ENCODE measurements at places on chromosomes 16 and 17.
A peak's percentile ranks its signal among the peaks of the same experiment; 100 is the strongest.

DNA sequence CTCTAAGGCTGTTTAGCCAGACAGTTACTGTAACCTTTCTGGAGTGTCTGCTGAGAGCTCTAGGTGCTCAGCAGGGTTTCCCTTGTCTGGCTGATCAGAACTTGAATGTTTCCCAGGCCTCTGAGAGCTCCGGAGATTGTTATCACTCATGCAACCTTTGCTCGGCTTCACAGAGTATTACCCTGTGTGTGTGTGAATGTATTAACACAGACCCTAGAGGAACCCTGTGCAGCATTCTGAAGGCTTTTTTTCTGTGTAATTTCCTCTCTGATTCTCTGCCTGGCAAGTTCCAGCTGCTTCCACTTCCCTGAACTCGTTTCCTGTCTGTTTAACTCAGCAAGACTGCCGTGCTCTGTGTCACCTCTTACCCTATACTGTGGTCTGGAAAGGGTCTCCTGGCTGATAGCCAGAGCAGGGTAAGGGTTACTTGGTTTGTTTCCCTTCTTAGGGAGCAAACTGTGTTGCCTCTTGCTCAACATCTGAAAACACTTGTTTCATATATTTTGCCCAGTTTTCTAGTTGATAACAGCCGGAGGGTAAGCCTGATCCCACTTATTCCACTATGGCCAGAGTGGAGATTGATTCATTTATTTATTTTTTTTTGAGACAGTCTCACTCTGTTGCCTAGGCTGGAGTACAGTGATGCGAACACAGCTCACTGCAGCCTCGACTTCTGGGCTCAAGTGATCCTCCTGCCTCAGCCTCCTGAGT, 21.7 kb downstream of the PRMT7 start:
- DNase-seq = no peak

DNA sequence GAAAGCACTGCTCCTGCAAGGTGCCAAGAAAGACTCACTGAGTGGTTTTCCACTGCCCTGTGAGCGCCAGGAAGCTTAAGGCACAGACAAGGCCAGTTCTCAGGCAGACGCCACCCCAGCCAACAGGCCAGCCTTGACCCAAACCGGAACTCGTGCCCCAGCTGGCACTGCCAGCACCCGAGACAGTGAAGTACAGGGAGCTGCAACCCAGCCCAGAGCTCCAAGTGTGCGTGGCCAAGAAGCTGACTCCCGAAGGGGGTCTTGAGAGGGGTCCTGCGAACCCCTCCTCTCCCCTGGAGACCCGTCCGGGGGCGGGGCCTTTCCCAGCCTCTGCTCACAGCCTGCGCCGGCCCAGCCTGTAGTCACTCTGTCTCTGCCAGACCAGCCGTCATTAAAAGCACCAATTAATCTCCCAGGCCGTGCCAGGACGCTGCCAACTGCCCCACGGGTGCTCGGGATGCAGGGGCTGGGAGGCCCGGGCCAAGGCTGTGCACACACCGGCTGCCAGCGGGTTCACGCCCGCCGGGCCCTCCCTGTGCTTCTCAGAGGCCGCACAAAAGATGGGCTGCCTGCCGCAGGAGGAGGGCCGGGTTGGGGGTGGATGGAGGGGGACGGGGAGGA, 4.4 kb upstream of the SOX8 start:
- no peak for DNase-seq

DNA sequence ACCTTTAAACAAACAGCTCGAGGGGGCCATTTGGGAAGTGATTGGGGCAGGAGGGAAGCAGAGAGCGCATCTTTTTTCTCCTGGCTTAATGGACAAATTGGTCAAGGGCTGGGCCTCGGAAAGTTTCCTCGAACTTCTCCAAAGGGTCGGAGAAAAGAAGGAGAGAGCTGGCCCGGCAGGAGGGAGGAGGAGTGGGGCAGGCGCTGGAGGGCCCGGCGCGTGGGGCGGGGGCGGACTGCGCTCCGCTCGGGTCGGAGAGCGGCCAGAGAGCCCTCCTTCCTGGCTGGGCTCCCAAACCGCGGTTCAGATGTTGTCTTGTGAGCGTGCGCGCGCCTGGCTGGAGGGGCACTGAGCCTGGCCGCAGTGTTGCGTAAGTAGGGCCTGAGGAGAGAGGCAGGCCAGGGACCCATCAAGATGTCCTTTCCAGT, 1.2 kb downstream of the MMP2 start:
- DNase-seq = no peak

GRCh38 chr17:36728030-36728991, 126.9 kb downstream of the MRM1 start:
- DNase-seq = peak; percentile 44

- no peak for DNase-seq
Measured at GRCh38 chr17:70217571-70217970, 48.2 kb downstream of the KCNJ2 start.

DNA sequence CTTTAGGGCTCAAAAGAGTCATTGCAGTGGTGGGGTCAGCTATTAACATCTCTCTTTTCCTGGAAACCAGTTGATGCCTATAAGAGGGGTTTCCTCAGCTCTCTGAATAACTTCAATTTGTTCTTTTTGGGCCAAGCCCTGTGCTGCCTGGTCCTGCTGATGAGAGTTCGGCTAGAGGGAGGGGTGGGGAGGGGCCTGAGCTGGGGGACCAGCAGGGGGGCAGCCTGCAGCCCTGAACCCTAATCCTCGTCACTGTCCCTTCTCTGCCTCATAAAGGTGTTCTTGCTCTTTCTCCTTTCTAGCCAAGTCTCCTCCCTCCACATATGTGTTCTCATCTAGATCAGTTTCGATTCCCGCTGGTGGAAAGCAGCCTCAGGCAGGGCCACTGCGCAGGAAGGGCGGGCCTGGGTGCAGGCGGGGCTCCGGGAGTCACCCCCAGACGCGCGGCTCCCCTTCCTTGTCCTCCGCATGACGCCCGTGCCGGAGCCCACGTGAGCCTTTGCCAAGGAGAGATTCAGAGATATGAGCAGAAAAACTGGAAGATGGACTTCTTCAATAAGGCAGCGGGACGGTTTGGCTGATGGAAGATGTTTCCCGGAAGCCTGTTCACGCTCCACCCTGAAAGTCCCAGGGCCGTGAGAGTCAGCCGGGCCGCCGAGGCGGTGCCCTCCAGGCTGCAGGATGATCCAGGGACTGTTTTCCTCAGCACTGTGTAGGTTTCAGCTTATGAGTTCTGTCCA, 15.0 kb upstream of the RHOT1 start:
- peak; percentile 87 for DNase-seq

DNA sequence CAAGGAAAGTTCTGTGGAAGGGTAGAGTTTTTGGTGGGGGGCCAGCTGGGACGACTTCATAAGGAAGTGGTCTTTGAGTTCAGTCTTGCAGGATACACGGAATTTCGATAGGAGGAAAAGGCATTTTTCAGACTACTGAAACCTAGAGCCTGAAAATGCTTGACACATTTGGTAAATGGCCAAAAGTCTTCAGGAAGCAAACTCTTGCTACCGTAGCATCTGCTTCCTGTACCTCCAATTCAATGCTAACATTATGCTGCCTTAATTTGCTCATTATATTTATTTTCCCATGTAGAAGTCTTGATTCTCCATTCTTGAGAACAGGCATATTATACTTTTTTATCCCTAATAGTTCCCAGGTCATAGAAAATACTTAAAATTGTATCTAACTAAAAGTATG, 129.3 kb upstream of the MED13 start:
- DNase-seq = no peak

- DNase-seq = no peak
Measured at GRCh38 chr17:47239967-47240651, 13.5 kb upstream of the ITGB3 start.

DNA sequence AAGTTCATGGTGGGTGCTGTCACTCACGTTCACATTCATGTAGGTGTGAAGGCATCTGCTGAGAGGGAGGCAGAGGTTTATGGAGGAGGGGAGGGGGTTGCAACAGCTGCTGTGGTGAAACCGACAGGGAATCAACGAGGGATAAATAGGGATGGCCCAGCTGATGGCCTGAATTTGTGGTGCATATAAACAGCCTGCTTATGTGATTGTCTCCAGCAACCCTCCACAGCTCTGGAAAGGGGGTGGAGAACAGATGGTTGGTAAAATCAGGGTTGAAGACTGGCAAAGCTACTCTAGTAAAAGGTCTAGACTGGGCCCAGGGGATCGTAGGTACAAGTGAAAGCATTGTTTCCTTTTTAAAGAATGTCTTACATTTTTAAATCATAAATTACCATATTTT, 53.7 kb downstream of the IQCK start:
- DNase-seq = no peak

- no peak for DNase-seq
Measured at GRCh38 chr16:73069581-73070262, 21.8 kb upstream of the ZFHX3 start.

DNA sequence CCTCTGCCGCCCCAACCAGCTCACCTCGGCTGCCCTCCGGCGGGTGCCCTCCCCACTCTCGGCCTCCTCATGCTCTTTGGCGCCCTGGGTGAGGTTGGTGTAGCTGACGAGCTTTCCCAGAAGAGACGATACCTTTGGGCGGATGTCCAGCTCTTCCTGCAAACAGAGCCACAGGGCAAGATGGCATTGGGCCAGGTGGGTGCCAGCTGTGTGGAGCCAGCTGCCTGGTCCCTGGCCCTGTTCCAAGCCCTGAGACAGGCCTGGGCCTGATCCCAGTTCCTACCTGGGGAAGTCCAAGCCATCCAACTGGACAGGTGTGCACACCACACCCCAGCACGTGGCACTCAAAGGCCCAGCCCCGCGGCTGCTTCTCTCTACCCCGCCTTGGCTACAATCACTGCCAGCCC, 6.9 kb downstream of the SLC12A4 start:
- DNase-seq = no peak

- DNase-seq = no peak
Measured at GRCh38 chr16:76941113-76941512, 249.9 kb upstream of the MON1B start.

DNA sequence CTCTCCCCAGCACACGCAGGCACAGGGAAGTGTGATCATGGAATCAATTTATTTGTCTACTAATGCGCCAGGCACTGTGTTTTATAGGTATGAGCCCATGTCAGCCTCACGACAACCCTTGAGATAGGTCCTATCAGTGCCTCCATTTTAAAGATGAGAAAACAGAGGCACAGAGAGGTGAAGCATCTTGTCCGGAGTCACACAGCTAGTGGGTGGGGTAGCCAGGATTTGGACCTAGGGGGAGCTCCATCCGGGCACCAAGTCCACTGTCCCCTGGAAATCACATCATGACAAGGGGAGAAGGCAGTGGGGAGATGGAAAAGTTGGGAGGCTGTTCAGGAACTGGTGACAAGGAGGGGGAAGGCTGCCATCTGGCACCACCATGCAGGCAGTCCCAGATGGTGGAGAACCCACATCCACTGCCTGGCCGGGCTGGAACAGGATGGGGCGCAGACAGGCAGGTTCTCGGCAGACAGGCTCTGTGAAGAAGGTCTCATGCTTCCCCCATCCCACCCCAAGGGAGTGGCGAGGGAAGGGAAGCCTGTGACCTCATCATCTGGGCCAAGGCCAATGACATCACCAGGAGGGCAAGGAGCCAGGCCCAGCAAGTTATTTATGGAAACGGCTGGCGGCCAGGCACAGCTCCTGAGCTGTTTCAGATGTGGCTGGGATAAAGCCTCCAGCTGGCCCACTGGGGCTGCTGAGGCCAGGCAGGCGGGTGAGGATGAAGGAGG, 126.0 kb upstream of the SDK2 start:
- DNase-seq = no peak

- no peak for DNase-seq
Measured at GRCh38 chr17:75457047-75457654, 716 bp downstream of the TMEM94 start.

GRCh38 chr16:89325861-89326471, 108.5 kb downstream of the ZNF778 start:
- no peak for DNase-seq

- DNase-seq = no peak
Measured at GRCh38 chr17:59111539-59111938, 4.9 kb upstream of the TRIM37 start.

Measured in activated T-cell treated with anti-CD3 and anti-CD28 coated beads, Interleukin-2, amount 50 U/mL, for 48 hours (primary cell).